ENCODE measurements at places on chromosomes 2 and 18.

GRCh38 chr2:36512705-36513104, 85.3 kb downstream of the FEZ2 start:
- DNase-seq, result no peak
- H3K27me3 ChIP-seq, result no peaks in the 10 kb centered on the region
- no peak overlapping the region for H3K4me3 ChIP-seq
- H3K27ac ChIP-seq, result no peak overlapping the region
- H3K36me3 ChIP-seq, result peaks cover 9% of the 10 kb centered on the region

DNA sequence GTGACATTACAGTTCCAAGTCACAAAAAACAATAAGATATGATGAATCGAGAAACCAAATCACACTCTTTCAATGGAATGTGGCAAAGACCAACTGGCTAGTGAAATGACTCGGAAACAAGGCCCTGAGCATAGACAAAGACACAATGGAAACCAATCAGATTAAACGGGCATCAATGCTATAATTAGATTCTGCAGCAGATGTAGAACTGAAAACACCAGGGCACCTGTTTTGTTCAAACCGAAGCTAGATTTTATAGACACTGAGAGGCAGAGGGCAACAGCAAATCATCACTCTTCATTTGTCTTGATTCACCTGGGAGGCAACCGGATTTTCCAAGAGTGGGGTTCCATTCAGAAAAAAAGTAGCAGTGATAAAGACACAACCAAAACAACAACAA, 92.8 kb upstream of the BARD1 start:
- H3K4me1 ChIP-seq, result no peaks in the 10 kb centered on the region
- H3K4me3 ChIP-seq, result no peak overlapping the region
- no peak for DNase-seq
- H3K27ac ChIP-seq, result no peak overlapping the region
- no peaks in the 10 kb centered on the region for H3K36me3 ChIP-seq
- H3K27me3 ChIP-seq, result no peaks in the 10 kb centered on the region

- no peaks in the 10 kb centered on the region for H3K36me3 ChIP-seq
These were observed 498.1 kb downstream of the SLC4A3 start for GRCh38 chr2:220125551-220125950.

DNA sequence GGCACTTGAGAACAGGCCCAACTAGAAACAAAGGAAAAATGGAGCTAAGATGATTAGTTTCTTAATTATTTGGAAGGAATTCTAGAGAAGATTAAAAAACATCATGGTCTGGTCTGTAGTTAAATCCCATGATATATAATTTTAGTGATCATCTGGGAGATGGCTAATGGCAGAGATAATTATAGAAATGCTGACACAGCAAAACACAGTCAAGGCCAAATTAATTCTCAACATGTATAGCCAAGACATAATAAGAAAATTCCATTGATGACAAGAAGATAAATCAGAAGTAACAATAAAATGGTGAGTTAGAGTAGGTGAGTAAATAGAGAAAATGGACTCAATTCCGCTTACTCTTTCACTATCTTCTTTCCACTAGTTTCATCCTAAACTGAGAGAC, 59.2 kb upstream of the ITGA4 start:
- H3K36me3 ChIP-seq, result no peaks in the 10 kb centered on the region
- no peak overlapping the region for H3K27ac ChIP-seq
- H3K4me1 ChIP-seq, result peaks cover 31% of the 10 kb centered on the region
- no peak for DNase-seq
- H3K4me3 ChIP-seq, result no peak overlapping the region

GRCh38 chr2:40034198-40034597, 255.1 kb upstream of the THUMPD2 start:
- no peak overlapping the region for H3K4me3 ChIP-seq
- peaks cover 2% of the 10 kb centered on the region for H3K27me3 ChIP-seq
- no peaks in the 10 kb centered on the region for H3K36me3 ChIP-seq
- no peak overlapping the region for H3K27ac ChIP-seq

- peak overlapping the region; percentile 70 for H3K27ac ChIP-seq
- no peak overlapping the region for H3K4me3 ChIP-seq
- peaks cover 10% of the 10 kb centered on the region for H3K36me3 ChIP-seq
- peaks cover 6% of the 10 kb centered on the region for H3K4me1 ChIP-seq
These were observed 6.8 kb downstream of the DNAJB2 start for GRCh38 chr2:219285894-219286425.

- no peaks in the 10 kb centered on the region for H3K27me3 ChIP-seq
- no peak for DNase-seq
- peaks cover under 1% of the 10 kb centered on the region for H3K4me1 ChIP-seq
- no peaks in the 10 kb centered on the region for H3K36me3 ChIP-seq
These were observed 195.4 kb upstream of the HDAC4 start for GRCh38 chr2:239596253-239596652.

DNA sequence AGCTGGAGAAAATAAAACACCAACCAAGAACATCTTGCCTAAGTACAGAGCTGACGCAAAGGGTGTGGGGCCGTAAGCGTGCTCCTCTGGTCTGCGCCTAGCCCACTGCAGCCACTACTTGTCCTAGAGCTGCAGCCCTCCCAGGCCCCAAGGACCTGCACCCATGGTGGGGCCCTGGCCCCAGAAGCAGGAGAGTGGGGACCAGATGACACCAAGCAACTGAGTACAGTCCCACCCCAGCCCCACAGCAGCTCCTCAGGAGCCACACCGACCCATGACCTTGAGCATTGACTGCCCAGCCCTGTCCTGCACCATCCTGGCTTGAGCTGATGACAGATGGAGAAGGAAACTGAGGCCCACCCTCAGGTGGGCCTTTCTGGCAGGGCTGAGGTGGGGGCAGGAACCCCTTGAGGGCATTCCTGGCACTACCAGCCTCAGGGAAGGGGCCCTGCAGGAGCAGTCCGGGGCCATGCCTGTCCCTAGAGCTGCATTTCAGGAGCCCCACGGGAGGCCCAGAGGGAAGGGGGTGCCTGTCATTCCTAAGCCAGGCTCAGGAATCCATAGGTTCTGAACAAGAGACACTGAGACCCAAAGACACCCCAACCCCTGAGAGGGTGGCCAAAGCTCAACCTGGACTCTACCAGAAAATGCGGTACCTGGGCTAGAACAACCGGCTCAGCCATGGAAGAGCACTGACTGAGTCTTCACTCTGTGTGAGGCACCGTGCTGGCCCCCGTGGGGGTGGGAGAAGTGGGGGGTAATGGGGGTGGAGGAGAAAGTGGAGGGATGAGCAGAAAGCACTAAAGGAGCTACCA, 4.9 kb downstream of the KIF1A start:
- no peak for DNase-seq
- H3K36me3 ChIP-seq, result no peaks in the 10 kb centered on the region
- H3K27ac ChIP-seq, result no peak overlapping the region
- no peaks in the 10 kb centered on the region for H3K4me1 ChIP-seq
- peaks cover 10% of the 10 kb centered on the region for H3K27me3 ChIP-seq

DNA sequence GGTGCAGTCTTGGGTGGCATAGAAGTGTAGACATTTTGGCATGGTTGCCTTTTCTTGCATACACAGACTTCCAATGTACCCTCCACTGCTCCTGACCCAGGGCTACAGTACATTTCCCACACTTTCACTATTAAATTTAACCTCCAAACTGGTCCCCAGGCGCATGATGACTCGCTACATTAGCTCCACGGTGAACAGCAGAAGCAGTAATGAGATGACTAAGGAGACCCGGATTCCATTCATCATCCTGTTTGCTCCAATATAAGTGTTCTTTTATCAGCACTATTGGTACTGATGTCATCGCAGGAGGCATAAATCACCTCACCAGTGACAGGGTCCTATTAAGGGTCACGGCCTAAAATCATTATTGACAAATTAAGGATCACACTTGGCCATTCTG, 316.5 kb downstream of the EN1 start:
- H3K4me1 ChIP-seq, result no peaks in the 10 kb centered on the region
- no peaks in the 10 kb centered on the region for H3K36me3 ChIP-seq
- no peak overlapping the region for H3K27ac ChIP-seq
- no peak for DNase-seq
- H3K4me3 ChIP-seq, result no peak overlapping the region
- H3K27me3 ChIP-seq, result peaks cover 8% of the 10 kb centered on the region
